ENCODE measurements at places on chromosomes 16 and 17. TPM values are rescaled to one million over a fixed set of nuclear protein-coding genes. Genes with fewer than 3 reads are reported as not detected.

The PRKCB gene
- not detected for total RNA-seq

The EME1 gene
- 1.2 TPM for total RNA-seq

The SLC16A13 gene
- 3.1 TPM for total RNA-seq

The KIF2B gene
- total RNA-seq, result not detected

The RAB11FIP4 gene
- 17.3 TPM for total RNA-seq

The RGS9 gene
- 2.1 TPM for total RNA-seq

The NAGLU gene
- 34.9 TPM for total RNA-seq

The ZSWIM7 gene
- 15.7 TPM for total RNA-seq

The STH gene
- not detected for total RNA-seq

The ABCA3 gene
- total RNA-seq, result under 0.01 TPM

The USP7 gene
- 49.5 TPM for total RNA-seq

The TNFRSF13B gene
- total RNA-seq, result not detected

The PLK1 gene
- 12.4 TPM for total RNA-seq

The ARL5C gene
- total RNA-seq, result not detected

The KRT33A gene
- not detected for total RNA-seq

The MYH10 gene
- total RNA-seq, result 109 TPM

The RAD51C gene
- total RNA-seq, result 17.3 TPM

The CTF1 gene
- total RNA-seq, result 7.5 TPM

The TBC1D3C gene
- total RNA-seq, result not detected

The PRR14 gene
- total RNA-seq, result 7.9 TPM

The CEMP1 gene
- 0.79 TPM for total RNA-seq

The TUBG1 gene
- 12.6 TPM for total RNA-seq

The SPATA22 gene
- total RNA-seq, result not detected

The IRF8 gene
- 0.11 TPM for total RNA-seq

The PPM1D gene
- total RNA-seq, result 15.9 TPM

The ZDHHC7 gene
- total RNA-seq, result 126 TPM

The SLC12A4 gene
- total RNA-seq, result 121 TPM

The SHCBP1 gene
- 5.3 TPM for total RNA-seq

The TRIM72 gene
- total RNA-seq, result not detected

The PLXDC1 gene
- total RNA-seq, result 0.39 TPM

The GPR179 gene
- under 0.01 TPM for total RNA-seq

The TM4SF5 gene
- not detected for total RNA-seq

The FBXO47 gene
- total RNA-seq, result under 0.01 TPM

The CIBAR2 gene
- not detected for total RNA-seq

The EVI2A gene
- total RNA-seq, result 0.39 TPM

The OR4D1 gene
- not detected for total RNA-seq

The ADAD2 gene
- not detected for total RNA-seq

The LPO gene
- not detected for total RNA-seq

The CD300LG gene
- total RNA-seq, result not detected

The SGCA gene
- 0.11 TPM for total RNA-seq

The RHBDL1 gene
- 1.2 TPM for total RNA-seq

The VWA3A gene
- not detected for total RNA-seq

The HBA2 gene
- not detected for total RNA-seq

The MARF1 gene
- total RNA-seq, result 14.0 TPM

Measured in placental epithelial cell (primary cell).